ENCODE measurements at places on chromosomes 16 and 17.
A peak's percentile ranks its signal among the peaks of the same experiment; 100 is the strongest.

DNA sequence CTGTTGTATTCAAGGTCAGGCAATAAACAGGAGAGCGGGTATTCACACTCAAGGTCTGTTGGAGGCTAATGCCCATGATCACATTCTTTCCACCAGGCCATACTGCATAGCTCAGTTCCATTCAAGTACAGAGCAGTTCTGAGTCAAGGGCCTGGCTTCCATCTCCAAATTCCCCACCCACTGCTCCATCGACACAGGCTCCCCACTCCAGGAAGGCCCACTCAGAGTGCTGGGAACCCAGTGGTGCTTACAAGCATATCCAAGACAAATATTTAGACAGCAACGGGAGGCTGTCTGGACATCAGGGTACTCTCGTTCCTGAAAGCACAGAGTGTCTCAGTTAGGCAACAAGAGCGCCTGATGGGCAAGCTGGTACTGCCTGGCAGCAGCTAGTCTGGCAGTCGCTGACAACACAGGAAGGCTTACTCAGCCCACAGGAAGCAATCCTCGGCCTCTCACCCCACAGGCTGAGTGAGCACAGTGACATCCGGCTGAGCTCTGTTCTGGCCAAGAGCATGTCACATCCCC lies 40.9 kb downstream of the RFFL start:
- peak; percentile 57 for DNase-seq

- no peak for DNase-seq
Measured at GRCh38 chr17:27199948-27200347, 94.0 kb upstream of the WSB1 start.

DNA sequence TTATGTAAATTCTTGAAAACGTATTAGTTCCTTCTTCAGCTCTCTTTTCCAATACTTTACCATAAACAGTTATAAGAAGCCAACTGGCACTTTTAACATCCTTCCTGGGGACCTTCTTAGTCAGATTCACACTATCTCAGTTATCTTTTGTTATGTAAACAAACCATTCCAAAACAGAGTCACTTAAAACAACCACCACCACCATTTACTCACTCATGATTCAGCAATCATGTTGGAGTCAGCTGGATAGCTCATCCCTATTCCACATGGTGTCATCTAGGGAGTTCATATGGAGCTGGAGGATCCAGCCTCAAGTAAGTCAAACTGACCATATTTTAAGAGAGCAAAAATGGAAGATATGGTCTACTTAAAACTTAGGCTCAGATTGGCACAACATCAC lies 240.3 kb upstream of the IRX3 start:
- no peak for DNase-seq

- DNase-seq = no peak
Measured at GRCh38 chr17:300881-301280, 51.7 kb downstream of the RPH3AL start.

DNA sequence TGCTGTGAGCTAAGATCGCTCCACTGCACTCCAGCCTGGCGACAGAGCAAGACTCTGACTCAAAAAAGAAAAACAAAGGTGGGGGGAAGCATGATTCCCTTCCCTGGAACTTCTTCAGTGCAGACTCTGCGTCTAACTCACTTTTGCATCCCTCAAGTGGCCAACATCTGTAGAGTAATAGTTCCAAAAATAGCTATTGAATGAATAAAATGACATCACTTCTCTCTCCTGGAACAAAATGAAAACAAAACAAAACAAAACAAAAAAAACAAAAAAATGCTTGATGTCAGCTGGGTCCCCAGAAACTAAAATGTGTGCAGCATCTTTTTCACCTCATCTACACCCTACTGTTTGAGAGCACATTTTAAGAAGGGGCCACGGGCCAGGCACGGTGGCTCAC lies 197.7 kb upstream of the NOG start:
- DNase-seq = no peak
